SW480 (cell line): ENCODE measurements at places on chromosomes 2 and 18.

DNA sequence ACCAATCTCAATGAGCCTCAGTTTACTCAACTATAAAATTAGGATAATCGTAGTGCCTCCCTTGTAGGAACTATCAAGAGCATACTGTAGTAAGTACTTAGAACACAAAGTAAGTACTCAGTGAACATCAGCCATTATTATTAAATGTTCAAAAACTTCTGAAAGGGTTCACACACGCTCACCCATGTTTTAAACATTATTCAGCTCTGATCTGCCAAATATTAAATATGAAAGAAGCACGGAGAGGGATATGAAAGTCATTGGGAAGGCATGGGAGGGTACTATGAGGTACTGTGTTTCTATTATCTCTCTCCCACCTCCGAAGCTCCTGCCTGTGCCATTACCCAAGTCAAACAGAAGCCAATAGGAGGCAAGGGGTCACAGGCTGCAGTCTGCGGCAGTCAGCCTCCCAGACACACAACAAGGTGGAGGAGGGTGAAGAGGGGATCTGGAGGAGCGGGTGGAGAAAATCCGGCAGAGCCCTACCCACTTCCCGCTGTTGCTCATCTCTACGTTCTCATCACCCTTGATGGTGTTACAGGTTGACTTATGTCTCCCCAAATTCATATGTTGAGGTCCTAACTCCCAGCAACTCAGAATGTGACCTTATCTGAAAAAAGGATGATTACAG lies 2.0 kb upstream of the TBC1D8 start:
- no peak for DNase-seq

DNA sequence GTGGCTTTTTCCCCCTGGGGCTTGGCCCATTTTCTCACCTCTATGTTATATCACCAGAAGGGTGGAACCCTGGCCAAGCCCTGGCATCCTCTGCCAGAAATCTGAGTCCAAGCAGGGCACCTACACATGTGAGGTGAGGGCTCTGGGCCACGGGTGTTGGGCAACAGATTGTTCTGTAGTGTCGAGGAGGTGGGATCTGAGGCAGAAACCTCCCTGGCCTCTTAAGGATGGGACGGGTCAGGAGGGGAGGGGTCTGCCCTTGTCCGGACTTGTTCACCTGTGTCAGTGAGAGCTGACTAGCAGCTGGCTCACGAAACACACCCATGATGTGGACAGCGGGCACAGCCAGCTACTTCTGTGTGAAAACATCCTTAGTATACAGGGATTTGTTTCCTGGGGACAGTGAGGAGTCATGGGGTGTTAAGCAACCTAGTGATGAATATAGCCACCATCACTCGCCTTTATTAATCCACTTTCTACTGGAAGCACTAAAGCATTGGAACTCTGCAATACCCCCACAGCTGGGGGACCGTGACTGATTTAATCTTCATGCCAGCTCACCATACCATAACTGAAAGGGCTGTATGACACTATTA lies 35.6 kb downstream of the EPAS1 start:
- DNase-seq, result no peak

- DNase-seq, result peak; percentile 28
Measured at GRCh38 chr2:45651415-45652089, at the start of gene PRKCE. Gene PRKCE, plus strand, starts transcription at chr2:45651675.

GRCh38 chr2:42554392-42554791 lies 14.0 kb upstream of the MTA3 start:
- no peak for DNase-seq

GRCh38 chr18:56702946-56703345 lies 51.8 kb downstream of the WDR7 start:
- peak; percentile 64 for DNase-seq

DNA sequence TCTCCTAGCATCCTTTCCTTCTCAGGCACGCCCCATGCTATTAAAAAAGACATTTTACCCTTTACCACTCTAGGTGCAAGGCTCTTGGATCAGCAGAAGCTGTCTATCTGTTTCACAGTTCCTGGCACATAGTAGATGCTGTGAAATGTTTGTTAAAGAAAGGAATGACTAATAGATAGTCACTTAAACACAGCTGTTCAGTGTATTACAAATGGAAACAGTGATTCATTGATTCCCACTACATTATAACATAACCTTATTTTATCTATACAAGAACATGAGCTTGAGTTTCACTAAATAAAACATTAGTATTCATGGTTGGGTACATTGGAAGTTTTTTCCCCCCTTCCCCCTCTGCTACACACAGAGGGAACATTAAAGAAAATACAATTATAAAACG lies 142.1 kb downstream of the ASXL3 start:
- no peak for DNase-seq

- no peak for DNase-seq
Measured at GRCh38 chr2:235191978-235192377, 240.2 kb downstream of the SH3BP4 start.

DNA sequence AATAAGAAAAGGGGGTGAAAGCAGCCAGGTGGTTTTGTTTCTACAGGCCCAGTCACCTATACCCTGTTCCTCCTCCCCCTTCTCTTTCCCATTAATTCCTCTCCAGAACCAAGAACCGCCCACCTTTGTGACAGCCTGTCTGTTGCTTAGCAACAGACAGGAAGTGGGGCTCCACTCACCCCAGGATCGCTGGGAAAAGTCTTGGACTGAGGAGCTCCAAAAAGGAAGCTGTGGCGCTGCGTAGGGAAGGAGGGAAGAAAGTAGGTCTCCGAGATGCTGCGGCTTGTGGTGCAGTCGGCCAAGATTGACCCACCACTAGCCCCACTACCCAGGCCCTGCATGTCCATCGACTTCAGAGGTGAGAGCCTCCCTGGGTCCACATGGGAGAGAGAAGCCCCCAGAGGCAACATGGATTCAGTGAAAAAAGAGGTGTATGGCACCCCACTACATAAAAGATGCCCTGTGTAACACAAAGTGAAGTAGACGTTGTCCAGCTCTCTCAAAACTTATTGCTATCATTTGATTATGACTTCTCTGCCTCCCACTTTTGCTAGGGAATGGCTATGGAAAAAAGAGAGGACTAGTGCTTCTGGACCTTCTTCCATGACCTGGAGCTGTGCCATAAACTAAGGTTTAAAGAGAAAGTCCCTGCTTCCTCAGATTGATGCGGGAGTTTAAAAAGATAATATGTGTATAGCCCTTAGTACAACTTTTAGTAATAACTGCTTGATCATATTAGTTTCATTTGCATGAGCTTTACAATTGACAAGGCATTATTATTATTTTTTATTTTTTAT lies at the start of gene FER1L5:
Gene FER1L5, plus strand, starts transcription at position 201 of the 797 bp plus-strand sequence. Its CDS starts 73 bp downstream, at position 274.
- peak; percentile 70 for DNase-seq

GRCh38 chr2:98650998-98651397 lies 42.6 kb downstream of the UNC50 start:
- DNase-seq, result no peak

DNA sequence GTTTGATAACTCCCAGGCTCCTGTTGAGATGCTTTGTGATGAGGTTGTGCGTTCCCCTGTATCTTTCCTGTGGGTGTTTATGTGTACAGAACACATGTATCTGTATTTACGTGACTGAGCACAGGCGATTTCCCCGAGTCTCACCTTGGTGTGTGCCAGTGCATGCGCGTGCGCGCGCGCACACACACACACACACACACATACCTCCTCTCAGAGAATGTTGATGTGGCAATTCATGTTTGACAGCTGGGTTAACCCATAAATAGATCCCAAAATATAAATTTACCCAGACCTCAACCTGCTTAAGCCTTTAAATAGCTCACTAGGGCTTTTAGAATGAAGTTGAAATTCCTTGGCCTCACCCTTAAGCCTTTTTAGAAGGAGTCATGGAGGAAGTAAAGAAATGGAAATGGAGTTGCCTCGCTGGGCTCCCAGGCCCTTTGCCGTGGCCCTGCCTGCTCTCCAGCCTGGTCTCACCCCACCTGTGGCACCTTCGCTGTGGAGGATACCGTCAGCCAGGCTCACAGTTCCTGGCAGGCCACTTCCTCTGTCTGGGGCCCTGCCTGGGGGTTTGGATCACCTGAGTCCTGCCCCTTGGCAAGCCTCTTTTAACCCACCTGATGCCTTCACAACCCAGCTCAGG lies 20.3 kb downstream of the AGAP1 start:
- DNase-seq, result no peak

GRCh38 chr2:100844514-100844913 lies 24.6 kb downstream of the NPAS2 start:
- no peak for DNase-seq

- DNase-seq, result no peak
Measured at GRCh38 chr2:207418419-207418818, 111.3 kb upstream of the CREB1 start.

DNA sequence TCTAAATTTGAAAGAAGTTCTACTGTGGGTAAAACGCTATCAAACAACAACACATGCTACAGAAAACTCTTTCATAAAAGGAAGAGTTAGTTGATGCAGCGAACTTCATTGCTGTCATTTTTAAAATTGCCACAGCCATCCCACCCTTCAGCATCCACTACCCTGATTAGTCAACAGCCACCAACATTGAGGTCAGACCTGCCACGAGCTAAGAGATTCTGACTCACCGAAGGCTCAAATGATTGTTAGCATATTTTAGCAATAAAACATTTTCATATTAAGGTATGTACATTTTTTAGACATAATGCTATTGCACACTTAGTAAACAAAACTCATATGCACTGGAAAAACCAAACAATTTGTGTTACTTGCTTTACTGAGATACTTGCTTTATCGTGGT lies 347.1 kb downstream of the CLIP4 start:
- DNase-seq, result no peak

DNA sequence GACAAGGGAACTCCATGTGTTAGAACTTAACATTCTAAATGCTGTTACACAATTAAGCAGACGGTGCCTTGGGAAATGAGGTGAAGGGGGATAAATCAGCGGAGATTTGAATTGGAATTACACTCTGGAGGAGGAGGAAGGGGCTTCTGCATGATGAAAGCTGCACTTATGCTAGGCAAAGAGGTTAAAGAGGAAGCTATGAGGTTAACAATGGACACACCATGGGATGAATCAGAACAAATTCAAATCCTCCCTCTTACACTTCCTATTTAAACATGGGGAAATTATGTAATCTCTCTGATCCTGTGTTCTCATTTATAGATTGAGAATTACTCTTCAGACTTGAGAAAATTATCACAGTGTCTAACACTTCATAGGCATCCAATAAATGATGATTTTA lies 121.5 kb upstream of the SIX2 start:
- no peak for DNase-seq

DNA sequence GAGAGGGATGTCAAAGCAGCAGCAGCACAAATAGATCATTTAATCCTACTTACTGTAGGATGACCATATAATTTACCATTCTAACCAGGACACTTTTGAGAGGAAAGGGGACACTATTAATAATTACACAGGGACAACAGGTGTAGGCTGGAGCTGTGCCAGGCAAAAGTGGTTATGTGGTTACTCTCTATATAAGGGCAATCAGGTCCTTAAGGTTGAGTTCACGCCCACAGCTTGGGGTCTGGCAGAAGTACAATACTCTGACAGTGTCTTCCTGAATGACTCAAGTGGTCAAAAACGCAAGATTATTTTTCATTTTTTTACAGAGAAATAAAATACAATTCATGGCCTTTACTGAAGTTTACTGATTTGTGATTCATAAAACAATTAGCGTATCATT lies 2.8 kb downstream of the PREPL start:
- peak; percentile 84 for DNase-seq

- DNase-seq, result no peak
Measured at GRCh38 chr18:13427354-13427753, 208.8 kb downstream of the LDLRAD4 start.

DNA sequence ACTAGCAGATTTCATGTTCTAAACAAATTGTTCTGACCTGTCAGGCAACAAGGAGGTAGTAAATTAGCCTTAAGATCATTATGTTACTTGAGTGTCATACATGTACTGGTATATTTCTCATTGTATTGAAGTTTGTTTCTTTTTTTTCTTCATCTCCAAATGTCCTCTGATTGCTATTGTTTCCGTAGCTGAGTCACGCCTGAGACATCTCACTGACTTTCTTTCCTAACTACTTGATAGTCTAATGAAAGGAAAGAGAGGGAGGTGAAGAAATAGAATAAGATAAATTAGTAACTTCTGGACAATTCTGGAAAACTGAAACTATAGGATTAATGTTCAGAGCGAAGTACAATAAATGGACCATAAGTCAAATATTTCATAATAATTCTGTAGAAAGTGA lies 1049.9 kb downstream of the TSN start:
- DNase-seq, result no peak

- peak; percentile 33 for DNase-seq
Measured at GRCh38 chr2:224104668-224105386, 65.7 kb upstream of the SERPINE2 start.

DNA sequence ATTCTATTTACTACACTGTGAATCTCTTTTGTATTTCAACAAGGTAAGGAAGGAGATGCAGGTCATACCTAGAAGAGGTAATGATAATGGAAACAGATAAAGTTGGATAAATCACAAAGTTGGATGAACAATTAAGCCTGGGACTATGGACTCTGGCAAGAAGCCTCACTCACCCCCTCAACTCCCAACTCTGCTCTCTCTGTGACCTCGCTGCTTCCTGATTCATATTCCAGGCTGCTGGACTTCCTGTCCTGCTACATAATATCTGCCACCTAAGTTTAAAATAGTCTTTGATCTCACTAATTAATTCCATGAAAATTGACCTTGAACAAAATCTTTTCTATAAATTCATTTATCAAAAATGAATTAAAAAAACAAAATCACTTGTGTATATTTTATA lies 215.3 kb downstream of the CALCRL start:
- DNase-seq, result no peak

DNA sequence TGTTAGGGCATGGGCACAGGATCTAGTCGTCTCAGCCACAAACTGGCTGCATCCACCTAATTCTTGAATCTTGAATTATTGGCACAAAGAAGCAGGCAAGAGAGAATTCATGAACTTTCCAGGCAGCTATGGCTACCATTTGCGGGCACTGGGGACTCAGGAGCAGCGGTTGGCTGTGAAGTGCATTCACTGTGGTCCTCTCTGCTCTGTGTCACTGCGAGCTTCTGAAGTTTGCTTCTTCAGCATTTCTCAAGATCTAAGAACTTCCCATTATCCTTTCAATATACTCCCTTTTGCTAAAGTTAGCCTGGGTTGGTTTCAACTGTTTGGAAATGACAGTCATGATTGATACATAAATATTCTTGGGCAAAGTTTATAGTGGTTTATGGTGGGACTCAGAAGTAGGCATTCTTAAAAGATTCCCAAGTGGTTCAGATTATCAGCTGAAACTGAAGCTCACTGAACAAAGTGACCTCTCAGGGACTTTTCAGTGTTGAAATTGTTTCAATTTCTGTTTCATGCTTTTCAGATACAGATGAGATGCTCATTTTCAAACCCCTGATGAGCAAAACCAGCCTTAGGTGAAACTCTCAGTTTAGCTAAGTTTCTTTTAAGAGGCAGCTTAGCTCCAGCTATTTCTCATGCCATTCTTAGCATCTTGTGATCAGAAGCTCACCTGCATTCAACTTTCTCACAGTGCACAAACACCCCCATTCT lies 1258.3 kb upstream of the GYPC start:
- no peak for DNase-seq
